GM20000 (cell line): ENCODE measurements at places on chromosomes 11 and 22.
A peak's percentile ranks its signal among the peaks of the same experiment; 100 is the strongest.

DNA sequence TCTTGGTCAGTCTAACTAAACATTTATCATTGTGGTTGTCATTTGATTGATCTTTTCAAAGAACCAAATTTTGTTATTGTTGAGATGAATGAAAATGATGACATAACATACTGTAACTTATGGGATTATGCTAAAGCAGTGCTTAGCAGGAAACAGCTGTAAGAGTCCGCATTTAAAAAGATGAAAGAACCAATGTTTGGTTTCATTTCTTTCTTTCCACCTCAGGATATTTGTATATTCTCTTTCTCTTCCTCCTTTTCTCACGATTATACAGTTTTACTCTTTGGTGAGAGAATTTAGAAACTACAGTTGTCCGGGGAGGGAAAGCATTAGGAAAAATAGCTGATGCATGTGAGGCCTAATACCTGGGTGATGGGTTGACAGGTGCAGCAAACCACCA is 23.1 kb downstream of the PIH1D2 start:
- peak; percentile 28 for DNase-seq

GRCh38 chr11:128055576-128056217 is 531.7 kb downstream of the ETS1 start:
- DNase-seq, result no peak

DNA sequence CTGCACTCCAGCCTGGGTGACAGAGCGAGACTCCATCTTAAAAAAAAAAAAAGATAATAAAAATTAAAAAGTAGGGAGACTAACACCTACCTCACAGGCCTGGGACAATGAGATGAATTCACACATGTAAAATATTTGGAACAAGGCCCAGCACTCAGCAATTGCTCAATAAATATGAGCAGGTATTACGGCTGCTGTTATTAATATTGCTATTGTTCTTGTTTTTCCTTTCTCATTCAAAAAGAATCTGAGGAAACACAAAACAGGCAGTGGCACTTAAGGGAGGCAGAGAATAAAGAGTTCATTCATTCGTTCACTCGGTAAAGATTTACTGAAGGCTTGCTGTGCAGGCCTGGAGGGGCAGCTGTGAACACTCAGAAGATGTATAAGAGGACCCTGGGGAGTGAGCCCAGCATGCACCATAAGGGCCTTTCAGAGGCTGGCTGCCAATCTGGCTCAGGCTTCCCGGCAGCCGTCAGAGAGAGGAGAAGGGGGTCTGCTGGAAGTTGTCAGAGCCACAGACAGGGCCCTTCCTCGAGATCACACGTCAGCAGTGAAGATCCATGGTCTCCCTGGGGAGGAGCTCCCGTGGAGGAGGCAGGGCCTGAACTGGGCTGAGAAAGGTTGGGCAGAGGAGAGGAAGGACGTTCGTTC is 51.6 kb upstream of the TCF20 start:
- no peak for DNase-seq

- no peak for DNase-seq
Measured at GRCh38 chr11:35262056-35262455, 123.1 kb downstream of the CD44 start.

DNA sequence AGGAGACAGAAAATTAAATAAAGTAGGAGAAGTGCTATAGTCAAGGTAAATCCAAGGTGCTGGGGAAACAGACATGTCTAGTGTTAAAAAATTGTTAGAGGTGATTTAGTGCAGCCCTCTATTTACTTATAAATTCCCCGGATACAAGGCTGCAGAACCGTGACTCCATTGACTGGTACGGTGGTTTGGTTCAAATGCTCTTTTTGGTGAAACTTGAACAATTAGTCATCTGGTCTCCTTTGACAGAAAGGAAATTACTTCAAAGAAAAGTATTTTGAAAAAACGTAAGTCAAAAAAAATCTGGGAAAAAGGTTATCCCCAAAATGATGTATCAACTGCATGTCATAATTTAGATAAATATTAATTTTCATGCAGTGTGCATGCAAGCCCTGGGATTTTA is 399.2 kb downstream of the CNTN5 start:
- DNase-seq, result no peak

DNA sequence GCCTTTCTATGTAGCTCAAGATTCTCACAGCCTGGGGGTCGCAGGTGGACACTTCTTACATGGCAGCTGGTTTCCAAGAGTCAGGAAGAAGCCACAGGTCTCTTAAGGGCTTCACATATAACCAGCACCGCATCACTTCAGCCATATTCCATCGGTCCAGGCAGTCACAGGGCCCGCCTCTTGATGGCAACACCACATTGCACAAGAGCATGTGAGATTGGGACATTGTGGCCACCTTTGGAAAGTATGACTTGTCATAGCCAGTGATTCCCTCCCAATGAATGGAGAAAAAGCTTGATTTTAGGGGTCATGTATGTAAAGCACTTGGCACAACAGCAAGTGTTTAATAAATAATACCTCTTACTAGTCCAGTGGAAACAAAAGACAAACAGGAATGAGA is 98.3 kb downstream of the NCAM1 start:
- DNase-seq, result no peak

GRCh38 chr22:38230108-38230825 is 28.5 kb downstream of the MAFF start:
- DNase-seq, result peak; percentile 75

- no peak for DNase-seq
Measured at GRCh38 chr11:33185756-33186155, 24.5 kb upstream of the CSTF3 start.

DNA sequence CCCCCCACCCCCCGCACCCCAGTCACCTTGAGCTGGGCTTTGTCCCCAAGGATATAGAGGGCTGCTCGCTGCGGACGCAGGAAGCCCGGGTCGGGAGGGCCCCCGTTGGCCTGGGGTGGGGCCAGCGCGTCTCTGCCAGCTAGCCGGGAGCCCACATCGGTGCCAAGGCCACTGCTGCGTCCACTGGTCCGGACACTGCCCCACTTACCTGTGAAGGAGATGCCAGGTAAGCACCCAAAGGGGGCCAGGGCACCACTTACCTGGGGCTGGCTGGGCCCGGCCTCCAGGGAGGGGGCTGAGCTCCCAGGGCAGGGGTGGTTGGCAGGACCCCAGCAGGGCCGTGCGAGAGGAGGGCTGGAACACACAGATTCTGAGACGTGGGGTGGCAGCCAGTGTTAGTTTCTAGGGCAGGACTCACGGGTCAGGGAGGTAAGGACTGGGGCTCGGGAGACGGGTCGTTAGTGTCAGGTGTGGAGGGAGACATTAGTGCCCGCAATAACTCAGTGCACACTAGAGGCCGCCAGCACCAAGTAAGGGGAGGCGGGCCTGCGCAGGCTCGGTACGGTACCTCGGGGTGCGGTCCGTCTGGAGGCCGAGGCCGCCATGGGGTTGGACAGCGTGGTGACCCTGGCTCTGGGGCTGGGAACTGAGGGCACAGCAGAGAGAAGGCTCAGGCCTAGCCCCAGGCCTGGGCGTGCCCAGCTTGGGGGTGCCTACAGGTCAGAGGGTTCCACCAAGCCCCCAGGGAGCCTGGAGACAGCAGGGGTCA is 18.2 kb downstream of the SBF1 start:
- no peak for DNase-seq

DNA sequence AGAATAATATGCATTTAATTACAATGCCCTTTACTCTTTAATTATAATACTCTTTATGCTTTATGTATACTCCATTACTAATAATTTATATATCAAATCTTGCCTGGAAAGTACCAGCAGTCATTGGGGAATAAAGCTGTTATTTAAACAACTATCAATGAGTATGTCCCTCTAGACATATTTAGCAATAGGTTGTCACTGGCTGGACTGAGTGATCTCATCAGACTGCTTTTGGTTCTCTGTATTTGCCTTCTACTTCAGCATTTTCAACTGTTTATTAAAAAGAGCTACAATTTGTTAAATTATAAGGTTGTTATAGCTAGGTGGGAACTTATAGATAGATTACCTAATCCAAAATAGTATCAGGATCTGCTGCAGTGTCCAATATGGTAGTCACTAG is 267.2 kb downstream of the DCDC1 start:
- DNase-seq, result no peak

DNA sequence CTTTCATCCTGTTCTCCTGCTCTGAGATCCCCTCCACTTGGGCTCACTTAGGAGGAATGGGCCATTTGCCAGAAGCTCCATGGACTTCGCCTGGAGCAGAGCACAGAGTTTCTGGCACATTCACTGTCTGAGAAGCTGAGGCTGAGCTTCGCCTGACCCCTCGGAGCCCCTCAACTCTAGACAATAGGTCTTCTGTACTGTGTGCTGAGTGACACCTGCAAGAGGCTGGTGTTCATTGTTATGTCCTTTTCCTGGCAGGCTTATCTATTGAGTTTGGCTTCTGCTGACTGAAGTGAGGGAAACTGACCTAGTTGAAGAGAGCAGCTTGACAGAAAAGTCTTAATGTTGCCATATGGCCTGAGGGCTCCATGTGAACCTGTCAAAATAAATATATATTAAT is 124.3 kb downstream of the EHF start:
- DNase-seq, result no peak

DNA sequence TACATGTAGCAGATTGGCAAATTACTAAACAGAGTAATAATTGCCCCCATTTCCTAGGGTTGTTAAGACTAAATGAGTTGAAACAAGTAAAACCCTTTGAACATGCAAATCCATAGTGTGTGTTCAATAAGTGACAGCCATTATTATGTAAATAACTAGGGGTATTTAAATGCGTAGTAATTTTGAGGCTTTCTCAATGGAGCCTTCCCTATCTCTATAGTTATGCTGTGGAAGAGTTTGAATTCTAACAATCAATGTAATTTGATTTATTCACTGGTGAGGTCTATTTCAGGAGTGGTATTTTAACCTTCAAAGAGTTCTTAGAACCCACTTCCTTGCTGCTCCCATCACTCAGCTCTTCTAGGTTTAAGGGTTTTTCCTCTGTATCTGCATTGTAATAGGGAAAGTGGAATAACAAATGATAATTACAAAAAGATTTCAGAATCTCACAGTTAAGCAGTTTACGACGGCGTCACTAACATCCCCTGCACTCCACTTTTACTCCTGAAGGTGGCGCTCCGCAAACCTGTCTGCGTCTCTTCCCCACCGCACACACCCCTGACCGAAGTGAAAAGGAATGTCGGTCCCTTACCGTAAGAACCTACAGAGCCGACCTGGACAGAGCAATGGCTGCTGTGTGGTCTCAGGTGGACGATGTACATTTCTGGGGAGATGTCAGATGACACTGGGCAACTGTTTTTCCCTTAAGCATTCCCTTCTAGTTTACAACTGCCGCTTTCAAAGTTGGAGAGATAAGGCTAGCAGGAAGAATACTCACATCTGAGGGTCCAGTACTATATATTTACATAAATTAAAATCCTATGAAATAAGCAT is 80.8 kb downstream of the ZC3H12C start:
- DNase-seq, result peak; percentile 54

GRCh38 chr22:37880668-37881440 is 25.2 kb upstream of the MICALL1 start:
- no peak for DNase-seq

GRCh38 chr22:29149841-29150555 is 55.7 kb upstream of the EMID1 start:
- no peak for DNase-seq

DNA sequence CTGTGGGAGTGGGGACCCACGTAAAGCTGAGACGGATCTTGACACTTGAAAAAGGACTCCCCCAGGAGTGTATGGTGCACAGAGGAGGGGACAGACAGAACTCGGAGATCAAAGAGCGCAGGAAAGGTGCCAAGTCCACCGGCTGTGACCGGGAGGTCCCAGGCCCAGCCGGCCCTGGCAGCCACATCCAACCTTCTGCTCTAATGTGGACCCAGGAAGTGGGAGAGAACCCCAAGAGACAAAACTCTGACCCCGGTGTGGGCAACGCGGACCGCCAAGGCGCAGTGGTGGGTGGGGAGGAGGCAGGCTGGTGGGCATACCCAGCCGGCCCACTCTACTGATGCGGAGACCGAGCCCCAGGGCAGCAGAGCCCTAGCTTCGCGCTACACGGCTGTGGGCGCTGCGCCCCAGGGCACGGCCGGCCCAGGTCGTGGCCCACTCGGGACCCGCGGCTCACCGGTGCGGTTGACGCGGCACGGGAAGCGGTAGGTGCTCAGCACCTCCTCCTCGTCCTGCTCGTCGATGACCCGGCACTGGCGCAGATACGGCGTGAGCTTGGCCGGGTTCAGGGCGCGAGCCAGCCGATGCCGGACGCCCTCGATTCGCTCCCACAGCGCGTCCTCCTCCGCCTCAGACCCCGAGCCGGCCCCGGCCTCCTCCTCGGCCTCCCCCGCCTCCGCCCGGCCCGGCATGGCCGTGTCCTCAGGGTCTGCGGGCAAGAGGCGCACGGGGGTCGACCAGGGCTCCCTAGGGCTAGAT is 527 bp downstream of the CARD10 start:
- DNase-seq, result no peak

GRCh38 chr11:24082241-24082640 is 414.6 kb upstream of the LUZP2 start:
- DNase-seq, result no peak

GRCh38 chr22:29004647-29005371 is 56.8 kb downstream of the C22orf31 start:
- no peak for DNase-seq

- DNase-seq, result no peak
Measured at GRCh38 chr22:17746916-17747315, 27.4 kb downstream of the BID start.

DNA sequence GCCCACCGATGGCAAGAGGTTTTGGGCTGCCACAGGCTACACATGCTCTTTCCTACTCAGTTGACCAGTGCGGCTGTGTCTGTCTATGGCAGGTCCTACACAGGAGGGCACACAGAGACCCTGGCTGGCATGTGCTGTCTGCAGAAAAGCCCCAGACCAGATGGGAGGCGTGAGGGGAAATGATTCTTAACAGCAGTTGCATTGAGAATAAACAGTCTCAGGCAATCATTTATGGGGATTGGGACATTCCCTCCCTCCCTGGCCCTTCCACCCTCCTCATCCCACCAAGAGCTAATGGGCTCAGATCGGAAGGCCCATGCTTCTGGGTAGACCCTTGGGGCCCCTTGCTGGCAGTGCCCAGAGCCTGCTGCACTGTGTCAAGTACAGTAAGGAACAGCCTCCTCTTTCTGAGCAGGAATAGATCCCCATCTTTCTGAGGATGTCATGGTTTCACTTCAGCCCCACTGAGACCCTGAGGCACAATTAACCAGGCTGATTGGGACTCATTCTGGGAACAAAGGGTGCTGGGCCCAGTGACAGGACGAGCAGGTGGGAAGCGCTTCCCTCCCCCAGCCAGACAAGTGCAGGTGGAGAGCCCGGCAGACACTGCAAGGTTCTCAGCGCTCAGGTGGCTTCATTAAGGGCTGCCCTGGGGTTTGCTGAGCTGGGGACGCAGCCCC is 28.3 kb downstream of the TSPAN18 start:
- no peak for DNase-seq

DNA sequence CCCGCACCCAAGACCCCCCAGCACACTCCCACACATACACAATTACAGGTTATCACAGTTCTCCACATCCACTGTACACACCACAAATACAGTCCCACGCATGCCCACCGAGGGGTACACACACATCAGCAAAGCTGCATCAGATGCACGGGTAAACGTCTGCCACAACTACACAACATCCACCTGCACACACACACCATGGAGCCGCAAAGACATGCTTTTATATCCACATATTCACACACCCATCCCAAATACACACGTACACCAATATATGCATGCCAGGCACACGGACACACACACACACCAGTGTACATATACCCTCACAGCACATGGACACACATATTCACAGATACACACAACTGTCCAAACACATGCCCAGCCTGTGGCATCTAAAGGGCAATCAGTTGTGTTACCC is 5.4 kb upstream of the KCNJ4 start:
- DNase-seq, result no peak

GRCh38 chr11:69704508-69705253 is 859 bp upstream of the FGF19 start:
- DNase-seq, result peak; percentile 64
